Activated T-helper 1 cell treated with Interleukin-2 at 50 U/mL for 16 hours (primary cell): ENCODE measurements at places on chromosomes 3 and 15.

- DNase-seq = no peak
Measured at GRCh38 chr15:86620641-86621349, 541.1 kb downstream of the AGBL1 start.

DNA sequence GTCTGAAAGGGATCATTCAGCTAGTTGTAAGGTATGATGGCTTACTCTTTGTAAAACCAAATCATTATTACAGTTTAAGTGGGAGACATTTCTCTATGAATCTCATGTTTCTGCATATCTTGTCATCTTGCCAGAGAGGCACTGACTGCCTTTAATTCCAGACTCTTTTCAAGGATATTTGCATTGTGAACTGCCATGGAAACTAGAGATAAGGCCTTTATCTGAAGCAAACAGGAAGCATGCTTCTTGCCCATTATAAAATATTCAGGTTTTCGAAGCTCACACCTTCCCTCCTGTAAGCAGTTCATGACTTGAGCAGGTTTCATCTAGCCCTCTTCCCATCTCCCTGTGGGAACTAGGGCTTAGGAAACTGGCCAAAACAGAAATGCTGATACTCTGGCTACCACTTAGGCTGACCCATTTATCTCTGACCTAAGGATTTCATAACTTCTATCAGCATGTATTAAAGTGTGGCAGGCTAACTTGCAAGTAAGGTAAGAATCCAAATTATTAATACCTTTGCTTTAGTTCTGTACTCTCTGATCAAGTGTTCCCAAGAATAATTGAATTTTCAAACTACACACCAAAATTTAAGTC is 326.6 kb upstream of the ALCAM start:
- DNase-seq = no peak

DNA sequence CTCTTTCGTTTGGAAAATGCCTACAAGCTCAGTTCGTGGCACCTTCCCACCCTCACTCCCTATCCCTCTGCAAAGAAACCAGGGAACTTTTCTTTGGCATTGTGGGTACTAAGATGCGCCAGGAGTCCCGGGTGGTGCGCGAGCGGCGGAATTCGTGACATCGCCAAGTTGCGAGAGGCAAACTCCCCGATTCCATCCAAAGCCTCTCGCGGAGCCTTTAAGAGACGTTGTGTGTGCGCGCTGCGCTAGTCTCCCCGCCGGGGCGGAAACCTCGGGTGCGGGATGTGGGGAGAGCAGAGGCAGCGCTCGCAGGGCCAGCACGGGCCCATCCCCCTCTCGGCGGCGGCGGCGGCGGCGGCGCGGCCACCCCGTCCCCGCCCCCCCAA is 443 bp upstream of the NR2F2 start:
- DNase-seq = no peak

DNA sequence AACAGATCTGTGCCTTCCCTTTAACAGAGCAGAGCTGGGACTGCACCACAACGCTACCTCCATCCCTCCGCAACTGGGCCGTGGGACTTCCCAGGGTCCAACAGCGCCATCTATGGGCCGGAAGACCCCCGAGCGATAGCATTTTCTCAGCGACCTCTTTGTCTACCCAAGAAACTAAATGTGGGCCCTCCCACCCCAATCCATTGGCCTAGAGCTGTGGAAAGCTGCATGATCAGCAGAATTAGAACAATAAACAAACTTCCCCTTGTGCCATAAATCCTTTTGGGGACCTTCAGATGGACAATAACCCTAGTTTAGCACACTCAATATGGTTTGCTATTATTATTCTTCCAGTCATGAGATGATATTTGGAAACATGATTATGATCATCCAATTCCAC is 74.8 kb upstream of the NTRK3 start:
- DNase-seq = no peak

GRCh38 chr3:4077950-4078349 is 225.2 kb upstream of the SETMAR start:
- no peak for DNase-seq

GRCh38 chr3:66989860-66990696 is 8.0 kb upstream of the KBTBD8 start:
- no peak for DNase-seq

GRCh38 chr15:77506311-77507142 is 85.8 kb downstream of the HMG20A start:
- DNase-seq = no peak

GRCh38 chr3:32698506-32698905 is 13.5 kb downstream of the CNOT10 start:
- DNase-seq = no peak

DNA sequence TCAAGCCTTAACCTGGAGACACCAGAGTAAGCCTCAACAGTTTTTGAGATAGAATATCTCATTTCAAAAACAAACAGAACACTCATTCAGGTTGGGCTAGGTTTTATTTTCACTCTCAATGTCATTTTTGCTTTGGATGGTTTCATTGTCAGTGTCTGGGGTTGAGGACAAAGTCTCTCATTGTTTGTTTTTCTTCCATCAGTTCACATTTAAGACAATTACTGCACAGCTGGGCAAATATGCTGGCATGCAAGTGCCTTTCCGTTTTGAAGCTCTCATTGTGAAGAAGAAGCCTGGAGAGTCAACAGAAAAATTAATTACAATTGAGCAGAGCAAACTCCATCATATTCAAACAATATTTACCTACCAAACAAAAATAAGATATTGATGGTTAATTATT is 1050.0 kb downstream of the TBL1XR1 start:
- no peak for DNase-seq

- no peak for DNase-seq
Measured at GRCh38 chr3:71008350-71008935, 575.1 kb downstream of the FOXP1 start.

DNA sequence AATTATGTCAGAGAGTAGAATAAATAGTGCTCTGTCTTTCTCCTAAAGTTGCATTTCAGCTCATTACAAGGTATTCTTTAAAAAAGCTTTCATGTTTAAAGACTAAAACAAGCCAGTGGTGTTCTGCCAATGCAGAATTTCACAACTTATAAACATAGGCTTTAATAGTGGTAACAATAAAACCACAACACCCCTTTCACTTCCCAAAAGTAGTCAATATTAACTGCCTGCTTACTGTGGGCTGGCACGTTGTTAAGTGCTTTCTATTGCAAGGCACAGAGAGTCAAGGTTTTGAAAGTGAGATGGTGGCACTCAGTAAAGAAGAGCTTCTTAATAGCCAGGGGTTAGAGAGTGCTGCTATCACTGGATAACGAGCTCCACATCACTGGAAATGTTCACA is 8.4 kb upstream of the RTP1 start:
- DNase-seq = no peak

DNA sequence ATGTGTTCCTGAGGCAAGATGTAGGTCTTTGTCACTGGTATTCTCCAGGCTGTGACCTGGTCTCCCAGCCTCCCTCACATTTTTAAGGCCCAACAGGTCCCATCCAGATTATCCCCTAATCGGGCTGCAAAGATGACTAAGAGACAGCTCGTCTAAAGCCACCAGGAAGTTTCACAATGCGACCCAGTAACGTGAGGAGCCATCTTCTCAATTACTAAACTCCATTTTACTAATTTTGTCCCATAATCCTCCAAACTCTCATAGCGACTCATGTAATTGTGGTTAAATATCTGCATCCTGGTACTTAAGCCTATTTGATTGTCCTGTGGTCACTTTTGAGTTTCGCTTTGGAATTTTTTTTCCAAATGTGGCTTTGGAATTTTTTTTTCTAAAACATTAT is 8.7 kb upstream of the PLA2G4F start:
- no peak for DNase-seq

DNA sequence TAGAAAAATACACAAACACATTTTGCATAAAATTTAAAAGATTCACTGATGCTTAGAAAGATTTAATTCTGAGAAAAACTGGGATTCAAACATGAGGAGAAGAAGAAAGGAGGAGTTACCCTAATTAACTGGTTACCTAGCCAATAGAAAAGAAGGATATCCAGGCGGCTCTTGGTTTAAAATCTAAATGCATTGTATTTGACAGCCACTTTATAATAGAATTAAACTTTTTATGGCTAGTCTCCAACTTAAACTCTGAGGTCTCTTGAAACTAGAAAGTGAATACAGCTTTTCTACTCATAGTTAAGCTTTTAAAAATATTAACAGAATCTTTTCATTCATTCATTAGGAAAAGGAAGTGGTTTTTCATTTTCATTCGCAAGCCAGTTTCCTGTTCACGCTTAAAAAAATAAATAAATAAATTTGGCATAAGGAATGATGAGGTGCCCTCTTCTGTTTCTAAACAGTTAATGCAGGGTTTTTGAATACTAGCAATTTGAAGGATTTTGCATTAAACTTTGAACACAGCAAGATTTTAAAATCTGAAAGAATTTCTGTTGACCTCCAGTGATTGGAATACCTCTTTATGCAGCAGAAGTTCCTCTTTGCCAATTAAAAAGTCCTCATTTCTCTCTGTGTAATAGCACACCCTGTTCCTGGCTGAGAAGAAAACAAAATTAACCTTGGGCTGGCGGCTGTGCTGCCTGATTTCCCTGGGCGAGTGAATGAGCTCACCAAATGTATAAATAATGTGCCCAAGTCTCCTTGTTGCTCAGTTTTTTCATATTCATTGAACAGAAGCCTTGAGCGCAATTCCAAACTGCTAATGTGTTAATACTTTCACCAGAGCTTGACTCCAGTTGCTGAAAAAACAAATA is 105.1 kb downstream of the ZMAT3 start:
- no peak for DNase-seq

DNA sequence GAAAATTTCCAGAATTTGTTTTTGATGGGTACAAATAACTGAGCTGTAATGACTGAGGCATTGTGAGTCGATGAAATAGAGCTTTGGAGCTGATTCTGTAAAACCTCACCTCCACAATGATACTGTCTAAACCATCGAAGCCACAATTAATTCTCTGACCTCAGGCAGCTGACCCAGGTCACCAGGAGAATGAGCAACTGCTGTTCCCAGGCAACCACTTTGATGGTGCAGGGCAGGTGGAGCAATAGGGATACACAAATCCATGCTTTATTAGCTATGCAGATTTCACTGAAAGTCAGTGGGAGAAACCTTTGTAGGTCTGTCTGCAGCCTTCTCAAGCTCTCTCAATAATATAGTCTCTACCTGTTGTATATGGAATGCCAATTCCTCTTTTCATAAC is 204.4 kb downstream of the RYR3 start:
- no peak for DNase-seq

DNA sequence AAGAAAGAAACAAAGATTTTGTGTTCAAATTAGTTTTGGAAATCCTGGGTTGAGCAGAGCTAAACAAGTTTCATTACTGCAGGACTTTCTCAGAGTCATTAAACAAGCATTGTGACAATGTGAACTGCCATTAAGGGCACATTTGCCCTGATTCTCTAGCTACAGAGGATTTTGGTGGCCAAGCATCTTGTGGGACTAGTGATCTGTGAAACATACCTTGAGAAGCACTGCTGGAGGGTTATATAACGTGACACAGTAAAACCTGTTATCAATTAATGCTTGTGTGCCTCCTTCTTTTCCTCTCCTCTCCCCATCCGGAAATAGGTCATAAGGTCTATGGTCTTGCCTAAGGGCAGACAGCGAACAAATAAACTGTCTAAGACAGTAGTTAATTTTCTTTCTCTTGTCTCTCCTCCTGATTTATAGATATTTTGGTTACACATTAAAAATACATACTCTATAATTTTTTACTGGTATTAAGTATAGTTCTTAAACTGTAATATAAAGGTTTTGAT is 167.3 kb upstream of the NANOGP8 start:
- DNase-seq = no peak

DNA sequence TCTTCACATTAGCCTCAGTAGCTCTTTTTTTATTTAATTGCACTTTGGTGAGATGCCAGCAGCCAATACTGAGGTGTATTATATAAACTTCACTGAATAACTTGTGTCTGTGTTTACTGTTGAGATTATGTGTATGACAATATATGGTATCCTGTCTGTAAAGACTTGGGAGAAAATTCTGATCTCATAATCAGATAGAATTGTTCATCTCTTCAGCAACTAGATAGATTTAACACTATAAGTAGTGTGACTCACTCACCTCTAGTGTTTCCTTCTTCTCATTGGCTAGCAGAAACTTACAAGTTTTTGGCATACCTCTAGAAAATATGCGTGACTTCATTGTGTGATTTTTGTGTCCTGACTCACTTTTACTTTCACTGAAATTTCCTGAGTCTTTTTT is 67.6 kb upstream of the TGFBR2 start:
- no peak for DNase-seq

GRCh38 chr3:133935843-133936769 is 40.4 kb upstream of the RAB6B start:
- no peak for DNase-seq

GRCh38 chr3:113035387-113035982 is 44.7 kb downstream of the GTPBP8 start:
- DNase-seq = no peak

DNA sequence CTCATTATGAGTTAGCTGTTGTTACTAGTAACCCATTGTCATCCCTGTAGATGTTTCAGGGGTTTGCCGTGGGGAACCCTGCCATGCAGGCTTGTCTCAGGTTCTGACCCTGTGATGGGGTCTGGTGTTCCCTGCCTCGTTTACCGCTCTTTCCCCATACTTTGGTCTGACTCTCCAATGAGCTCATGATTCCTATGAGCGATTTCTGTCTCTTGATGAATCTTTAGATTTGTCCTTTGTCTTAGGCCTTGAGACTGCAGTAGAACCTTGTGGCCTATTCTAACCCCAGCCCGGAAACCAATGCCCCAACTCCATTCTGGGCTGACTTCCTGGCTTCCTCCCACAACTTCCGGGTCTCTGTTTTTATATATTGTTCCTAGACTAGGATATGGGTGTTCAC is 11.3 kb upstream of the IQGAP1 start:
- peak; percentile 47 for DNase-seq

DNA sequence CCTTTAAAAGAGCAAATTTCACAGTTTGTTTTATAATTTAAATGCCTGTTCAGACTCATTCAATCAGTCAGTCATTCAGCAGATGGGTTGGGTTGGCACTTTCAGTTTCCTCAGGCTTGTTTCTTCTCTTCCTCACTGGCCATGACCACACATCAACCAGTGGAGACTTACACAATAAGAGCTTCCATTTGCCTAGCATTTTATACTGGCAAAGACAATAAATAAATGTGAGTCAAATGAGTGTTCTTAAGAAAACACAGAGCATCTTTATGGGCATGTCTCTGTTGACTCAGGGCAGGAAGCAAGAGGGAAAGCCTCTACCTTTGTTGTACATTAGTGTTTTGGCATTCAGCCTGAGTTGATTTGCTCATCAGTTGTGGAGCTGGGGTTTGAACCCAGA is 122.6 kb downstream of the EPHB1 start:
- DNase-seq = no peak

DNA sequence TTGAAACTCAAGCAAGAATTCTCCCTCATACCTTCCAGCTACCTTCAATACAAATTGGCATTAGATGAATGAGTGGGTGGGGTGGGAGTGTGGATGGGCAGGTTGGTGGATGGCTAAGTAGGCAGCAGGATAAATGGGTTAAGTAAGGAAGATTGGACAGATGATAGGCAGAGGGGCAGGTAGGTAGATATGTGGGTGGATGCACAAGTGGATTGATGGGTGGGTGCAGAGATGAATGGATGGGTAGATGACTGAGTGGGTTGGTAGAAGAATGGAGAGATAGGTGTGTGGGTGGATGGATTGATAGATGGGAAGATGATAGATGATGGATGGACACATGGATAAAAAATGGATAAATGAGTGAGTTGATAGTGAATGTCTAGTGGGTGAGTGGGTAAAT is 27.6 kb downstream of the VIPR1 start:
- no peak for DNase-seq

GRCh38 chr3:149512073-149512782 is 37.7 kb downstream of the TM4SF4 start:
- DNase-seq = no peak
